ENCODE measurements at places on chromosomes 3 and 15.

DNA sequence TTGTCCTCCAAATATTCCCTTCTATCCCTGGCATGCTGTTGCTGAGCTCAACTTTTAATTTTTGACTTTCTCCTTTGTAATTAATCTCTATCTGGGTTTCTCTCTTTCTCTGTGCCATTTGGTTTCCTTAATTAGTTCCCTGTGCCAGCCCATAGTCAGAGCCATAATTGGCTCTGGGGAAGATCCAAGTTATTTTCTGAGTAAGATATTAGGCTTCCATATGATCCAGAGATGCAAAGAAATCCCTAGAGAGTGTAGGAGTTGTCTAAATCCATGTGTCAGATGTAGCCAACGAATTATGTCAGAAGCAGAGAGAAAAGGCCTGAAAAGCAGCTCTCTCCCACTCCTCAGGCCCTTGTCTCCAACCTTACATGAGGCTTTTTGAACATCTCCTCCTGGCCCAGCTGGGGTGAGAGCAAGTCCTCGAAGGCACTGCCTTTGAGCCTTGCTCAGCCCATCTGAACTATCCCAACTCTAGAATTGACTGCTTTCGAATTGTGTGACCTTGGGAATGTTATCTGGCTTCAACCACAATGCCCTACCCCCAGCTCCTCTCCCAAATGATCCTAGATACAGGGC lies 46.4 kb downstream of the MOBP start:
- DNase-seq, result no peak

- DNase-seq, result no peak
These were observed 153.7 kb downstream of the TPRG1 start for GRCh38 chr3:189325454-189325853.

DNA sequence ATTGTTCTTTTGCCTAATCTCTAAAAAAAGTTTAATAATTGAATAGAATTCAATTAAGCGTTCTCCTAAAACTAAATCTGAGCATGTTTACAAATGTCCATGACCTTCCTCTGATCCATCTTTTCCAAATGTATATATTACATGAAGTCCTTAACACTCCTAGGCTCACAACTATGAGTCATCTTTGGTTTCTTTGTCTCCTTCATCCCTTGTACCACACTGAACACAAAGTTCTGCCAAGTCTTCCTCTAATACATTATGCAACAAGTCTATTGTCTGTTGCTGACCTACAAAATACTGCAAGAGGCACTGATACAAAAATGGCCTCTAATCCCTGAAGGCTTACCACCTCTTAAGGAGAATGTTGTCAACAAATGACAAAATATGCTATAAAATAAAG lies 550.2 kb downstream of the PYDC2 start:
- DNase-seq, result no peak

DNA sequence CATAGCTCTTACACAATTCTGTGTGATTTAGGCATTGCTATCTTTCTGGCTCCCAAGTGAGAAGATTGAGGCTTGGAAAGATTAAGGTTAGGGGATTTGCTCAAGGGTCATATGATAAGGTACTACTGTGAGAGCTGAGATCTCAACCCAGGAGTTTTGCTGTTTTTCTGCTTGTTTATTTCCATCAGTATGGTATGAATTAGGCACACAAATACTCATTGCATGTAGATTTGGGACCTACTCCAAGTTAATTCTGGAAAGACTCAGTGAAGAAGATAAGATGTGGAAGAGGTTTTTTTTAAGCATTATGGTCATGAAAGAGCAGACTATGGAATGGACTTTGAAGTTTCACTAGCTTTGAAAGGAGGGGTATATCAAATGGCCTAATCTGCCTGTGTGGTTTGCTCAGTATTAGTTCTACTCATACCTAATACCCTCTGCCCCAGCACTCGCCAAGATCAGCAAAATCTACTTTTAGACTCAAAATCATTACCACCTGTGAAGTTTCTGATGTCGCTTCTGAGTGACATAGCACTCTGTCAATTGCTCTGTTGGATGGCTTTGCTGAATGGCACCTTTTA lies 12.5 kb downstream of the MBNL1 start:
- DNase-seq, result no peak
